ENCODE measurements at places on chromosomes 4 and X.
A peak's percentile ranks its signal among the peaks of the same experiment; 100 is the strongest.

- no peak for DNase-seq
These were observed 146.2 kb upstream of the NDST4 start for GRCh38 chr4:115259642-115260041.

DNA sequence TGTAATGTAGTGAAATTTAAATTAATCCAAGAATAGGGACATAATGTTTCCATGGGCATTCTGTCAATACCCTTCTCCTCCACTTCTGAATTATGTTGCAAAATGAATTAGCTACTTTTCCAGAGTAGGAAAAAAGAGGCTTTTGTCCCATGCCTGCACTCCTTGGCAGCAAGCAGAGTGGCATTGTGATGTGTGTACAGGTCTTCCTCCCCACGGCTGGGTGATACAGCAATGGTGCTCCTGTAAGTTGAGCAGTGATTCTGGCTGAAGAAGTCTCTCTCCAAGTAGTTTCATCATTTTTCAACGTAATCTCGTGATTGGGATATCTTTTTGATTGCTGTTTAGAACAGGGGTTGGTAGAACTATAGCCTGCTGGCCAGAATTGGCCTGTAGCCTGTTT is 59.9 kb downstream of the KIT start:
- no peak for DNase-seq

DNA sequence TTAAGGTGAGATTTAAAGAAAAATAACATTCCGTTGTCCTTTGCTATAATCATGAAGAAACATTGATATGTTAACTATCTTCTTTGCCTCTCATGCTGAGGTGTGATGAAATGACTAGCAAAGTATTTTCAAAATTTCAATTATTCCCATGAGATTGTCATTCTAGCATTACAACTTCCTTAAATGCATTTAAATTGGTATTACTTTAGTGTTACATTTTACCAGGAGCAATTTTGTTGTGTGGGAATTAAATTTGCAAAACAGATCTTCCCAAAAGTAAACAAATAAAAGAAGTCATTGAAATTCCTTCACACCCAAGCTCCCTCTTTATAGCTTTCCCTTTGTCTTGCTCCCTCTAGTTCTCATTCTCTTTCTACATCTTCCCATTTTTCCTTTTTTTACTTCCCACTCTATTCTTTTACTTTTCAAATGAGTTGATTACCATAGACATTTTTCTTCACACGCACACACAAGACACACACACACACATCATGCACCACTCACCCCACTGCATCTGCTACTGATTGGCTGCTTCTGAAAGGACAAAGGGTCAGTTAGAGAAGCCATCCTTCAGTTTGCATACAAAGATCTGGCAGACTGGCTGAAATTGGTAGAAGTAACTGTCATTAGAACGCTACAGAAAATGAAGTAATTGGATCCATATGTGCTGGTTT is 10.0 kb upstream of the APELA start:
- DNase-seq, result no peak

DNA sequence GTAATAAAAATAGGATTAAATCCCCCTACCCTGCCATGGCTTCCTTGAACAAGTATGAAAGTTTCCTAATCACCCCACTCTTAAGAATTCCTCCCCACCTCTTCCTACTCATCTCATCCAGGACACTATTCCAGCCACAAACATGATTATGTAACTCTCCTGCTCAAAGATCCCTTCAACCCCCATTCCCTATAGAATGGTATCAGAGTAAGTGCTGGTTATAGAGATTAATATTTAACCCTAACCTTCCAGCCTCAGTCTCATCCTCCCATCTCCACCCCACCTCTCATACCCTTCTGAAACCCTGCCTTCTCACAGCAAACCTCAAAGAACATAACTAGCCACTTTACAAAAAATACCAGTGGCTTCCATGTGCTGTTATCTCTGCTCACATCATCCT is 155.1 kb downstream of the PPP3CA start:
- no peak for DNase-seq

GRCh38 chr4:76213415-76214176 is at the start of gene SCARB2:
SCARB2 (minus strand) TSS chr4:76213824; CDS start chr4:76213543, 281 bp downstream.
- peak; percentile 43 for DNase-seq

- DNase-seq, result no peak
These were observed 73.3 kb downstream of the RBM46 start for GRCh38 chr4:154854362-154854761.

- no peak for DNase-seq
These were observed 17.5 kb upstream of the JAKMIP1 start for GRCh38 chr4:6217716-6218381.

GRCh38 chr4:168865854-168866253 is 144.2 kb downstream of the CBR4 start:
- no peak for DNase-seq

- no peak for DNase-seq
These were observed 251.6 kb downstream of the NPFFR2 start for GRCh38 chr4:72283357-72283756.

GRCh38 chrX:43657671-43658070 is 1.6 kb downstream of the MAOA start:
- DNase-seq, result no peak

DNA sequence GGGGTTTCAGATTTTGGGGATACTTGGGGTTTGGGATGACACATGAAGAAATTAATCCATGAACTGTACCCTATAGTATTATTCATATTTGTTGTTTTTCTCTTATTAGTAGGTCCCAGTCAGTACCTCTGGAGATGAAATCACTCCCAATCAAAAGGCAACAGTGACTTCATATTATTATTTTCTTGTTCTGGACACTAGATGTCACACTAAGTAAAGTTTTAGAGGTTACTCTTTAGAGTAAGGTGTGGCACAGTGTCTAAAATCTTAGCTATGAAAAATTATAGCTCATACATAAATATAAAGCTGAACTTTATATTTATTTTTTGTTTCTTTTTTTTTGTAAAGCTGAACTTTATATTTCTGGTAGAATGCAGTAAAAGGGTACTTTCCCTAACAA is 35.1 kb downstream of the FAM114A1 start:
- DNase-seq, result no peak

DNA sequence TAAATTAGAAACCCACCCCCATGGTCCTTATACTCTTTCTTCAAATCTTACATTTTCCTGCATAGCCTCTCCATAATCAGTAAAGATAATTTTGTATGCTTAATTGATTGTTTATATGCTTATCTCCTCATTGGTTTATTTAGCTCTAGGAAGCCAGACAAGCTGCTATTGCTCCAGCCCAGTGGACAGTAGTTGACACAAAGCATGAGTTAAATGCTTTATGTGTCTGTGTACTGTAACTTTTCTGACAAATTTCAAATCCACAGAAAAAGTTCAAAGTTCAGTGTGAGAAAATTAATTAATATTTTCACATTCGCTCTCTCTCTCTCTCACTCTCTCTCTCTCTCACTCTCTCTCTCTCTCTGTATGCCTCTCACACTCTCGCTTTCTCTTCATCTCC is 181.7 kb downstream of the GABRB1 start:
- DNase-seq, result no peak
